Hepatic stellate cell (primary cell): ENCODE measurements at places on chromosomes 11 and 22.

DNA sequence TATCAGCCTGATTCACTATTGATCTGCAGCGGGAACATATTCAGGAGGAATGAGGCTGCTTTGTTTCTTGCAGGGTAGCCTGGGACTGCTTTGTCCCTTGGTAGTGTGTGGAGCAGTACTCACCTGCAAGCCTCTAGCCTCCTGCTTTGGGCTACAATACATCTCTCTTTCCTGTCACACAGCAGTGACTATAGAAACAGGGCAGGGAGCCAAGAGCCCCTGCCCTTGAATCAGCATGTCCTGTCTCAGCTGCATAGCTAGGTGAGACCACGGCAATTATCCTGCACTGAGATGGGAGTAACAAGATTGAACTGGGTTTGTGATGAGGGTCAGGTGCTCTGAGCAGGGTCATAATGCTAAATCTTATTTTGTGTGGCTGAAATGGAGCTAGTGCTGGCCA, 191.9 kb downstream of the NELL1 start:
- no peak for DNase-seq

GRCh38 chr11:35951680-35952079, 7.8 kb downstream of the LDLRAD3 start:
- no peak for DNase-seq

DNA sequence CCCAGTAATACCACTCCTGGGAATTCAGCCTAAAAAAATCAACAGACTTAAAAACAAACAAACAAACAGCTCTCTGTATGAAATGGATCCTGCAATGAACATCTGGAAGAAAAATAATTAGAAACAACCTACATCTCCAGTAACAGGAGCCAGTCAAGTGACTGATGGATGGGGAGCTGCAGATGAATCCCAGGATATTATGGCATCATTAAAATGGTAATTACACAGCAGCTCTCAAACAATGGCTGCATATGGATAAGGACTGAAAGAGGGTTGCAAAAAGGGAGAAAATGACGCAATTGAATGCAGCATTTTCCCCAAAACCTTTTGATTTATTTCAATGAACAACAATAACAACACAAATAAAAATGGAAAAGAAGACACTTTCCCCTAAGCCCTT, 4.1 kb downstream of the NPTXR start:
- DNase-seq: no peak

GRCh38 chr11:61914471-61915171, 2.7 kb downstream of the RAB3IL1 start:
- peak; percentile 13 for DNase-seq
